ENCODE measurements at places on chromosomes 3 and 15.

- DNase-seq = no peak
Observed at GRCh38 chr3:23493889-23494288, 290.8 kb downstream of the UBE2E2 start.

- DNase-seq = no peak
Observed at GRCh38 chr15:67091071-67091979, 25.9 kb downstream of the SMAD3 start.

DNA sequence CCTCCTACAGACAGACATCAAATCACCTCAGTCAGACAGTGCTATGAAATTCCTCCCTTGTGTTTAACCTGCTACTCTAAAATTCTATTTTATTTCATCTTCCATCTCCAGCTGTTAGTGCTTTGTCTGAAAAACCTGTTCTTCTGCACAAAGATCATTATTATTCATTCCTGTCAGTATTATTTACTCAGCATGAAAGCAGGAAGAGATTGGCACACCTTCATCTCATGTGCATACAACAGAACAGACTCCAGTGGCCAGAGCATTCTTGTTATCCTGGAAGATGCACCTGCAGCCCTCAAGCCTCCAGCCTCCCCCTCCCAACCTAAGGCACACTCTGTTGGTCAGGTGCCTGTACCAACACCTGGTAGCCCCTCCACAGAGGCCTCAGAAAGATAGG, 1.8 kb upstream of the ROPN1B start:
- peak; percentile 33 for DNase-seq

GRCh38 chr15:37094915-37095711, 5.2 kb downstream of the MEIS2 start:
- no peak for DNase-seq

DNA sequence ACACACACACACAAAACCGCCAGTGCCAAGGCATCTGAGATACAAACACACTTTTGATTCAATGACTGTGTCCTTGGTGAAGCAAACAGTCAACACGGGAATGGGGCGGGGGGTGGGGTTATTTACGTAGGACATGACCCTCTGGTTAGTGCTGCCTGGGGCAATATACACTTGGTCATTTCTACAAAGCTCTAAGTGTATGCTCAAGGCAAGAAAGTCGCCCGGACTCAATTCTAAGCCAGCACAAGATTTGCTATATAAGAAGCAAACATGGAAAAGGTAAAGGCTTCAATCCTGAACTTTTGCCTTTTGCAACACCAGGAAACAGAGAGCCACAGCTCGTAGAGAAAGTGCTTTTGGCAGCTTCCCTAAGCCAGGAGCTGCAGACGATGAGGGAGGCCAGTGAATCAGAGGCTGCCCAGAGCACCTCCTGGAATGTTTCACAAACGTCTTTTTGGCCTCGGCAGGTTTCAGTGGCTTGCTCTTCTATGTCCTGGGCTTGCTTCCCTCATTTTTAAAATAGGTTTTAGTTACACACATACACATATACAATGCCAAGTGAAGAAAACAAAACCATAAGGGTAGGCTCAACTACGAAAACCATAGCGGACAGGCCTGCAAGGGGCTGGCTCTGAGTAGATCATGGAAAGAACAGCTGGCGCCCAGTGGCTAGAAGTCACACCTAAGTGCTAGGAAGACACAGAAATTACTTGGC, 73.6 kb downstream of the TM4SF4 start:
- no peak for DNase-seq

- DNase-seq = no peak
Observed at GRCh38 chr3:72448858-72449257, 399.4 kb downstream of the SHQ1 start.

- DNase-seq = peak; percentile 72
Observed at GRCh38 chr3:161069511-161070251, 35.5 kb downstream of the B3GALNT1 start.

DNA sequence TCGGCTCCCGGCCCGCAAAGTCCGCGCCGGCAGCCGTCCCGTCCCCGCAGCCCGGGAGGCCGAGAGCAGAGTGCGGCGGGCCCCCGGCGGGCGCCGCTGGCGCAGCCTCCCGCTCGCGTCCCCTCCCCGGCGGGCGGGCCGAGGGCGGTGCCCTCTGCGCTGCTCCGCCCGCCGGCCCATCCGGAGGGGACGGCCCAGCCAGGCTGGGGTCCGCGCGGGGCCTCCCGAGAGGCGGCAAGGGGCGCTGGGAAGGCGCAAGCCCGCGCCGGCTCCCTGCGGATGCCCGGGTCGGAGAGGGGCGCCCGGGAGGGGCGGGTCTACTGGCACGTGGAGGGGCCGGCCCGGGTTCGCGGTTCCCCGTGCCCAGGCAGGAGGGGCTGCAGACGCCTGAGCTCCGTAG, at the start of the genes CLCN2 and POLR2H:
Gene CLCN2 (minus strand): TSS at position 74 of the 400 bp plus-strand sequence. CDS start 126 bp downstream, outside the sequence.
Gene POLR2H (plus strand): TSS at position 179 of the 400 bp plus-strand sequence. CDS start 1,783 bp downstream, outside the sequence.
- no peak for DNase-seq

DNA sequence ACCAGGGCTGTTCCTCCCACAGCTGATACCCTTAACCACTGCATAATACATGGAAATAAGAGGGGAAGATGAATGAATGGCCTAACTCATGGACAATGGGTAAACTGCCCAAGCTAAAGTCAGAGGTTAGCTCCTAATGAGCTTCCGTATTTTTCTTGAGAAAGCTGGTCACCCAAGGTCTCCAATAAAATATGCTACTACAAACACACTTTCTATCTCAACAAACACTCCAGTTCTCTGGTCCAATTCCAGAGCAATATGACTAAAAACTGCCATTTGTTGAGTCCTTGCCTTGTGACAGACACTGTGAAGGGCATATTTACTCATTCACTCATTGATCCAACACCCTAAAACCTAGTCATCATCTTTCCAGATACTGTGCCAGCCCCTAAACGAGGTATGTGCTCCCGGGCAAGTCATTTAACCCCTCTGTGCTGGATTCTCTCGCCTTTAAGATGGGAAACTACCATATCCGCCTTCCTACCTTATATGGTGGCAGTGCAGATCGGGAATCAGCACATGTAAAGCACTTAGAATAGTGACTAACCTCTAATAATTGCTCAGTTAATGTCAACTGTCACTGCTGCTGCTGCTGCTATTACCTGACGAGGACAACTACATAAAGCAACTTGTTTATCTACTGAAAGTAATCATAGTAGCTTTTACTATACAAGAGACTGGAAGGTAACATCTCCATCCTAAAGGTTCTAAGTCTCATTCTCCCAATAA, 89.1 kb downstream of the XXYLT1 start:
- DNase-seq = no peak

GRCh38 chr3:82561784-82562183, 800.3 kb upstream of the GBE1 start:
- DNase-seq = no peak
